ENCODE measurements at places on chromosomes 13 and 19.

- no peak for DNase-seq
These were observed 12.8 kb upstream of the PEAK3 start for GRCh38 chr19:2294687-2295335.

DNA sequence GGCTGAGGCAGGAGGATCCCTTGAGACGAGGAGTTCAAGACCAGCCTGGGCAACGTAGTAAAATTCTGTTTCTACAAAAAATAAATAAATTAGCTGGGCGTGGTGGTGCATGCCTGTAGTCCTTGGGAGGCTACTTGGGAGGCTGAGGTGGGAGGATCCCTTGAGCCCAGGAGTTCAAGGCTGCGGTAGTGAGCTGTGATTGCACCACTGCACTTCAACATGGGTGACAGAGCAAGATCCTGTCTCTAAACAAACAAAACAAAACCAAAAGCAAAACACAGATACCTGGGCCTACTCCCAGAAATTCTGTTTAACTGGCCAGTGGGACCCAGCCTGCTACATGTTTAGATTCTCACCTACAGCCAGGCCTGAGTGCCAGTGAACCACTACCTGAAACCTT is 74.6 kb upstream of the MEDAG start:
- DNase-seq = no peak

DNA sequence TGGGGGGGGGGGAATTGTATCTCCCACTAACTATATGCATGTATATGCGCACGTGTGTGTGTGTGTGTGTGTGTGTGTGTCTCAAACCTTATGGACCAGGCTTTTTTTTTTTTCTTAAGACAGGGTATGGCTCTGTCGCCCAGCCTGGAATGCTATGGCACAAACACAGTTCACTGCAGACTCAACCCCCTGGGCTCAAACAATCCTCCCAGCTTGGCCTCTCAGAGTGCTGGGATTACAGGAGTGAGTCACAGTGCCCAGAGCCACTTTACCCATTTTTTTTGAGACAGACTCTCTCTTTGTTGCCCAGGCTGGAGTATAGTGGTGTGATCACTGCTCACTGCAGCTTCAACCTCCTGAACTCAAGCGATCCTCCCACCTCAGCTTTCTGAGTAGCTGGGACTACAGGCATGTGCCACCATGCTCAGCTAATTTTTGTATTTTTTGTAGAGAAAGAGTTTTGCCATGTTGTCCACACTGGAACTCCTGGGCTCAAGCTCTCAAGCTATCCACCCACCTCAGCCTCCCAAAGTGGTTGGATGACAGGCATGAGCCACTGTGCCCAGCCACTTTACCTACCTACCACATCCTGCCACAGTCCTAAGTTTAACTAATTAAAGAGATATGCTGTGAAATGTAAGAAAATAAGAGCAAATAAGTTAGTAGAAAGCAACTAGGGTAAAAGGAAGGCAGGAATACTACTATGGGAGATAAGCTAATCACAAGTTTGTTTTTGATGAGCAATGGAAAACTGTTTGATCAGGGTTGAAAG is 2.4 kb downstream of the ZMYM5 start:
- no peak for DNase-seq

- no peak for DNase-seq
These were observed 2841.1 kb upstream of the PCDH20 start for GRCh38 chr13:64256751-64257150.

GRCh38 chr19:17248011-17248776 is 2.5 kb upstream of the NR2F6 start:
- peak; percentile 24 for DNase-seq

DNA sequence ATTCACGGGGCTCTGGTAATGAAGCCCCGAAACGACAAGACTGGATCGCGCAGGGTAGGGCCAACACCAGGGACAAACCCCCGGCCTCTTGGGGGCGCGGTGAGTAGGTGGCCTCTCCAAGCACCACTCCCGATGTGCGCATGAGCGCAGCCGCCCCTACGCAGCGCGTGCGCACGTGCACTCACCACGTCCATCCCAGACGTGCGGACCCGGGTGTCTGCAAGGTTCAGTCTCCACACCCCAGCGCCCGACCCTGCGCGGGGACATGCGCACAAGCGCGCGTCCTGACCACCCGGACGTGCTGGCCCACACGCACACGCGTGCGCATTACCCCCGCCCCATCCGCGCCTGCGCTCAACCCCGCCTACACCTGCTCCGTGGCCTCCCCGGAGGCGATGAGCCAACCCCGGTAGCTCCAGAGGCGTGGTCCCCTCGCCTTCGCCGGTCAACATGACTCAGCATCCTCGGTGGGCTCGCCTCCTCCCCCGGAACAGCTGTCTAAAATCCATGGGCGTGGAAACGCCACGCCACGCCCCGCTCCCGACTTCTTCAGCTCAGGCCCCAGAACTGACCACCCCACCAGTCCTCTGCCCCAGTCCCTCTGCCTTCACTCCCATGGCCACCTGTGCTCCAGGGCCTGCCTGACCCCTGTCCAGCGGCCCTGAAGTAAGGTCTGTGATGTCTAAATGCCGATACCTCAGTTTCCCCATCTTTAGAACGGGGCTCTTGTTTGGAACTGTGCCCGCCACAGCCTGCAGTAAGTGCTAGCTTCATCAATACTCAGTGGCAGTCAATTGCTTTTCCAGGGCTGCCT is 5.6 kb upstream of the GPI start:
- peak; percentile 91 for DNase-seq

- DNase-seq = no peak
These were observed 529 bp downstream of the ZNF836 start for GRCh38 chr19:52170863-52171320.

GRCh38 chr13:43002021-43002420 is 10.0 kb upstream of the EPSTI1 start:
- no peak for DNase-seq

GRCh38 chr19:310141-310651 is 19.0 kb upstream of the PLPP2 start:
- DNase-seq = no peak

DNA sequence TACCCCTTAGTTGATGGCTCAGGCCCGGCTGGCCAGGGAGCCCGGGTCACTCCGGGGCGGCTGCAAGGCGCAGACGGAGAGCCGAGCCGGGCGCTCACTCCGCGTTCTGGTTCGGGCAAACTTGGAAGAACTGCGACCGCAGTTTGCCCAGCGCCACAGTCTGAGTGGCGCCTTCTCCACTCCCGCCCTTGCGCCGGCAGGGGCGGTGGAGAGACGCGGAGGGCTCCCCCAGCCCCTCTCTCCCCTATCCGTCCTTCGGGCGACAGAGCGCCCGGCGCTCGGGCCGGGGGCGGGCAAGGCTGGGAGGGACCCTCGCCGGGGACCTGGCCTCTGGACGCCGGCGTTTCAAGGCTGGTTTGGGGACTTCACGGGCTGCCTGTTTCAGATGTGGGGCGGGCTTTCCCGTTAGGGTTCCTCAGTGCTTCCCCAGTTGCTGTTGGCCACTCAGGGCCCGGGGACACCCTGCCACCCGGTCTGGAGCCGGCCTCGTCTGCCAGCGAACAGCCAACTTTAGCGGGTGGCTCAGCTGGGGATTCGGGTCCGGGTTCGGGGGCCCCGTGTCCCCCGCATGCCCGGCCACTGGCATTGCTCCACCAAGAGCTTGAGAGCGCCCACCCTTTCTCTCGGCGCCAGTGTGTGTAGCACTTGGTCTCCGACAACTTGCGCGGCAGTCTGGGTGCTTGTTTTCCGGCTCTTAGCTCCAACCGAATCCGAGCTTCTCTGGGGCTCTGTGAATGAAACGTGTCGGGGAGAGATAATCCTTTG is 1.5 kb downstream of the GPC6 start:
- peak; percentile 50 for DNase-seq

DNA sequence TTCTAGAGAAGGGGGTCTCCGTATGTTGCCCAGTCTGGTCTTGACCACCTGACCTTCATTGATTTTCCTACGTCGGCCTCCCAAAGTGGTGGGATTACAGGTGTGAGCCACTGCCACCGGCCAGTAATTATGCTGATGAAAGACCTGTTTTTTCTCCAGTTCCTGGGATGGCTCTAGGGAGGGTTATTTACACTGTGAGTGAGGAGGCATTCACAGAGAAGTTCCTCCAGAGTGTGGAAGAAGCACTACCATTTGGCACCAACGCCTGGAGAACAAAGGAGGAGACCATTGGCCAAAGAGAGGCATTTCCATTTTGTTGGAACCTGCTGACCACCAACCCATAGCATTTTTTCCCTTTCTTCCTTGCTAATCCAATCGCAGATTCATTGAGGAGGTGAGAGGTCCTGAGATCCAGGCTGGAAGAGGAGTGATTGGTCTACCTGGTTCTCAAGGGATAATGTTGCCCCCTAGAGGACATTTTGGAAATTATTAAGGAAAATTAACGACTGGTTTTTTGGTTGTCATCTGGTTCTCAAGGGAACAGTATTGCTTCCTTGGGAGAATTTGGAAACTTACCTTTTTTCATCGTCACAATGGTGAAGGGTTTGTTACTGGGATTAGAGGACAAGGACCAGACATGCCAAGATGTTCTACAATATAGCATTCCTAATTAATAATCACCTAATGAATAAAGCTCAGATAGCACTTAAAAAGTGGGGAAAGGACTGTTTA is 5.5 kb upstream of the SAE1 start:
- peak; percentile 51 for DNase-seq

GRCh38 chr13:27830010-27830409 is 37.7 kb downstream of the GSX1 start:
- DNase-seq = no peak

GRCh38 chr13:67574320-67575233 is 344.4 kb upstream of the PCDH9 start:
- DNase-seq = no peak

DNA sequence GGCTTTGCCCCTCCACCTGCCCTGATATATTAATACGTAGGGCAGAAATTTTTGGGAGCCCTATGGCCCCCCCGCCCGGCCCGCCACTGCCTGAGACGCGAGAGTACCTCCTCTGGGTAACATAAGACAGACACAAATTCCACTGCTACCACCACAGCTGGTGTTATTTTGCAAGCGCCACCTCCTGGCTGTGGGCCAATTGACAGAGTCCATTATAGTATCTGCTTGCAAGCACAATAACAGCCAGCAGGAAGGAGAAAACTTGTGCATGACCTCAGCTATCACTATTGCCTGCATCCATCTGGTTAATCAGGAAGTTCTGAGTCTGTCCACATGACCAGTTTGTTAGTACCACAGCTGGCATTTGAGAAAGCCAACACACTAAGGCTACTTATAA is 25.3 kb upstream of the OR10H2 start:
- peak; percentile 82 for DNase-seq

GRCh38 chr19:5690955-5691821 is 1.1 kb downstream of the RPL36 start:
- DNase-seq = no peak

DNA sequence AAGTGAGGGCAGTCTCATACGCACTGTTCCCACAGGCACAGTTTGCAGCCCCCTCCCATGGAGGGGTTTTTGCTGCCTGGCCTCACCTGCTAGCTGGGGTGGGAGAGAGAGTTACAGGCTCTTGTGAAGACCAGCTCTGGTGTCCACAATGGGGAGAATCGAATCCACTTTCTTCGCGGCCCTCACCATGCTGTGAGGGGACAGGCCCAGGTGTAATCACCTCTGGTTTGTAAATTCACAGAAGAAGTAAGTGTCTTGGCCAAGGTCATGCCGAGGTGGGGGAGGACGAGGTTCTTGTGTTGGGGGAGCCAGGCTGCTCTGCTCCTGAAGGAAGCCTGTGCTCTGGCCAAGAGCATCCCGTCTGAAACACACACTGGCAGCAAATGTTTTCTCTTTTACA is 39.5 kb downstream of the TEX29 start:
- DNase-seq = no peak

GRCh38 chr13:82062772-82063171 is 1721.8 kb upstream of the SPRY2 start:
- no peak for DNase-seq

DNA sequence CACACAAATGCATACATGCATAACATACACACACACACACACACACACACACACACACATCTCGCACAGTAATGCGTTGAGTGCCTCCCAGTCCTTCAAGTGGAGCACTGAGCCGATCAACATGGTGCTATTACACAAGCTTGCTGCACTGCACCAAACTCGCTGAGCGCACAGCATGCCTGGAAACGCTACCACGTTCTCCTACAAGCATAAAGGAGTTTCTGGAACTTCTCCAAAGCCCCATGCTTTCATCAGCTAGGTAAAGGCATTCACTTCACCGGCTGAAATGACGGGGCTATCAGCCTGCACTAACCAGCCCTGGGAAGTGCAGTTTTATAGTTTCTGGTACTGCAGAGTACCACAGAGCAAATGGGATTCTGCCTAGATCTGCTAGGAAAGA is 92.7 kb downstream of the FGF14 start:
- peak; percentile 3 for DNase-seq

DNA sequence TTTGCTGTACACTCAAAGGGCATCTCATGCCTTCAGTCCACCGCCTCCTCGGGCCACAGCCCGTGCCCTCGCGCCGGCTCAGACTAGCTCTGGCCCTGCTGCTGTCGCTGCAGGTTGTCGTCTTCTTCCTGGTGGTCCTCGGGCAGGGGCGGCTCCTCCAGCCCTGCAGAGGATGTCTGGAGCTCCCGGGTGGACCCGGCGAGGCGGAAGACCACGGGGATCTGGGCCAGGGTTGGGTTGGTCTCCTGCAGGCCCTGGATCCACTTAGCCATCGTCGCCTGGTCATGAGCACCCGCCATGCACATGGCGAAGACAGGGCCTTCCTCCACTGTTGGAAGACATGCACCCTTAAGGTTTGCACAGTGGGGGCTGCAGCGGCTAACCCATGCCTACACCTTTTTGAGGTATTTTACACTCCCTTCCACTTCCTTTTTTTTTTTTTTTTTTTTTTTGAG is 489 bp upstream of the ZNF653 start:
- no peak for DNase-seq

DNA sequence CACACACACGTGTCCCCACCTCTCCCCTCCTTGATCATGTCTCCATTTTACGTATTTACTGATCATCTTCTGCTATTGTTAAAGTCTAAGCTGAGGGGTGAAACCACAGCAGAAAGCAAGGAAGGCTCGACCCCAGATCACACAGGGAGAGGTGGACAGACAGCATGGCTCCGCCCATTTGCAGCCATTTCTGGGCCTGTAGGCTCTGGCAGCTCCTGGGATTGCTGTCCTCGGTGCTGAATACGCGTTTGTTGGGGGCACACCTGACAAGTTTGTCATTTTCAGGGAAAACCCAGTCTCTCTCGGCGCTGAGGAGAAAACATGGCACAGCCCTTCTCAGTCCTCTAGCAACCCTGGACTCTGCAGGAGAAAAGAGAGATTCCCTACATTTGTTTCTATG is 8.0 kb downstream of the TMEM86B start:
- no peak for DNase-seq

DNA sequence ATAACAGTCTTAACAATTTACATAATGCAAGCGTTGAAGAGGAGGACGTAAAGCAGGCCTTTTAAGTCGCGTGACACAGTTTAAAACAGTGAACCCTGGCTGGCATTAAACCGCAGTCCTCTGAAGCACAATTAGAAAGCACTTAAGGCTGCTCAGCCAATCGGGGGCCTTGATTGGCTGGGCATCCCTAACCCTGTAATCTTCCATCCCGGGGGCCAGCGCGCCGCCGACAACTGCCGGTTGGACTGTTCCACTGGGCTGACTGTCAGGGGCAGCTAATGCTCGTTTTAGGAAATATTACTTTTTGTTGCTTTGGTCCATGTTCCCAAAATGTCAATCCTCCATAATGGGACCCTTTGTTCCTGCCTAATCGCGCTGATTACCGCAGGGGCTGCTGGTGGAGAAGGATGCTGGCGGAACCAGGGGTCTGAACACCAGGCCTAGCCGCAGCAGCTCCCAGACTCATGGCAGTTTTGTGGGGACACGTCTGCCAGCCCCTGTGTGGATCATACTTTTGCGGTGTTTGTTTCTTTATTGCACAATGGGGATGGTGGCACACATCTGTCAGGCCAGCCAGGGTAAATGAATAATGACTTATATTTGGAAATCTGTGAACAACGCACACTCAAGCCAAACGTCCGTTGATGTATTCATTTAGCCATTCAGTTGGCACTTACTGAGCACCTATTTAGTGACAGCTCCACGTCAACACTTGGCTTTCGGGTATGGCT is 127.1 kb upstream of the SPACA7 start:
- DNase-seq = peak; percentile 23
